WERI-Rb-1 (cell line): ENCODE measurements at places on chromosomes 16 and 17.

- no peak for DNase-seq
Measured at GRCh38 chr16:79677799-79678530, 77.4 kb upstream of the MAF start.

- DNase-seq = no peak
Measured at GRCh38 chr17:81066072-81066471, 31.1 kb downstream of the BAIAP2 start.

- no peak for DNase-seq
Measured at GRCh38 chr16:31913668-31914067, 40.1 kb downstream of the ZNF267 start.

DNA sequence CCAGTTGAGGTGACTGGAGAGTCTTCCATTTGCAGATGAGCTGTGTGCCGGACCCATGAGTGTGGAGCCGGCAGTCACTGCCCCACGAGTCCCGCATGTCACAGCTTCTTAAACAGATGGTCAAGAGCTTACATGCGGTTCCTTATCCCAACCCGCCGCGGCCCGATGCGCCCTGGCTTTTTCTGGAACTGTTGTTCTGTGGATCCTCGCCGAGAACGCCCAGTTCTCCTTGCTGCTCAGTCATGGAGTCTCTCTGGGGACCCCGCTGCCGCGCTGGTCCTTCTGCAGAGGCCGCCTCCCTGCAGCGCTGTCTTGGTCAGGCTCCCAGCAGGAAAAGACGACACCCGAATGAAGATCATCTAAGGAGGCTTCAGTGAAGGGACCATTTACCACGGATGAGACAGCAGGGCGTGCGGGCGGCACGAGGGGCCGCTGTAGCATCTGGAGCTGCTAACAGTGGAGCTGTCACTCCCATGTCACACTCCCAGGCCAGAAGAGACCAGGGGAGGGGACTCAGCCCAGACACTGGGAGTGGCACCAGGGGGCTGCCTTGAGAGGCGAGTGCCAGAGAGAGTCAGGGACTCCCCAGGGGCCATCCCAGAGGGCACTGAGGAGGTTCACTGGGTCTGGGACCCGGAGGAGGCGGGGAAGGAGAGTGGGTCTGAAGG, 10.8 kb upstream of the LGALS3BP start:
- DNase-seq = peak; percentile 89

DNA sequence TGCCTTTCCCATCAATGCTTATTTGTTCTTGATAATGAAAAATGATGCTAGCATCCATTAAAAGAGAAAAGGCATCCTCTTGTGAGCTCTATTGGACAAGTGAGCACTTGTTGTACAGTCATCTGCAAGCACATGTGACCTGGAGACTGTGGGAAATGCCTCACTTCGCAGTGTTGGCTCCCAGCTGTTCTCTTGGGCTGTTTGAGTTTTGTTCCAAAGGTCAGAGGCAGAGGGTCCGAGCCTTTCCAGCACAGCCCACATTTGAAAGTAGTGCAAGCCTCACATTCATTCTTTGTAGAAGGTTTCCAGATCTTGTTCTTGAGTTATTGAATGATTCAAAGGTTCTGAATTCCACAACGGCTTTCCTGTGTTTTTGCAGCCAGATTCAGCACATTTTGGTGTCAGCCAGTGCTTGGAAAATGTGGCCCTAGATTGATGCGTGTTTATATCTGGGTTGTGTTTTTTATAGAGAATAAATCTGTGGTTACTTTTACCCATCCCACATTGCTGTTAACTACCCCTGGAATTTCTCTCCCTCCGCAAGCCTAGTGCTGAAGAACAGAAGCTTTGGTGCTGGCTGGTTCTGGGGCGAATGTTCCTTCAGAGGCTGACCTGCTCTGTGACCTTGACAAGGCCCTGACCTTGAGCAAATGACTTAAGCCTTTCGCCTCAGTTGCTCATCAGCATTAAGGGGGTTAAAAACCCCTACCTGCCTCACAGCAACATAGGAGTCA, 49.8 kb downstream of the CDH1 start:
- no peak for DNase-seq

- no peak for DNase-seq
Measured at GRCh38 chr16:83940119-83940518, 12.9 kb upstream of the OSGIN1 start.

- peak; percentile 71 for DNase-seq
Measured at GRCh38 chr17:79033741-79034501, 10.0 kb downstream of the C1QTNF1 start.

DNA sequence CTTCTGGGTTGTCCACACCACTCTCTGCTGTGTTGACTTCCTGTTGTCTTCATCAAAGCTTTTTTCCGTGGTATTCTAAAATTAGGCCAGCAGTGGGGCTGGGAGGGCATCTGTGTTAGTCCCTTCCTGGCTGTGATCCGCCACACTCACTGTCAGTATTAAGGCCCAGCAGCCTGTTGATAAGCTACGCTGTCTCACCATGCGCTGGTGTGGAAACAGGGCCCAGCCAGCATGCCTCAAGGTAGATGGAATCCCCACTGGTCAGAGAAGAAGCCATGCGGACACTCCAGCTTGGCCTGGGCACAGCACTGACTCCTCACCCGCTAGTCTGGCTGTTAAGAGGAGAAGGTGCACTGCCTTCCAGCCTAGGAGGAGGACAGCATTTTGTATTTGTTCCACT, 11.4 kb downstream of the CDR2L start:
- no peak for DNase-seq

- no peak for DNase-seq
Measured at GRCh38 chr16:31356566-31357323, 1.8 kb downstream of the ITGAX start.

- DNase-seq = peak; percentile 5
Measured at GRCh38 chr17:50263331-50264262, 10.7 kb upstream of the TMEM92 start.

- DNase-seq = peak; percentile 81
Measured at GRCh38 chr17:7843536-7844291, 9.7 kb downstream of the KDM6B start.

DNA sequence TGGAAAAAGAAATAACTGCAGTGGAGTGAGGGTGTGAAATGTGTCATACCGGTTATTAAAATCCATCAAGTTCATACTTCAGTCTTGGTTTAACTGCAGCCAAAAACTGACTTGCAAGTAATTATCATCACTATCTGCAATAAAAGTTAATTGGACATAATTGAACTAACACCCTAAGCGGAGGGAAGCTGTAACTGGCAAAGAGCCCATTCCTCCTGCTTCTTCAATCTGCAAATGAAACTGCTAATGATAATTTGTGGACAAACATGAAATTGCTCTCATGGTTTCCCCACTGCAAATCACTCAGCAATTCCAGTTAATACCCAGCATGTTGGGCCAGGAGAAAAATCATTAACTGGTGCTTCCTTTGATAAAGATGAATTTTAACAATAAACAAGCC, 46.5 kb downstream of the FAM222B start:
- DNase-seq = no peak

DNA sequence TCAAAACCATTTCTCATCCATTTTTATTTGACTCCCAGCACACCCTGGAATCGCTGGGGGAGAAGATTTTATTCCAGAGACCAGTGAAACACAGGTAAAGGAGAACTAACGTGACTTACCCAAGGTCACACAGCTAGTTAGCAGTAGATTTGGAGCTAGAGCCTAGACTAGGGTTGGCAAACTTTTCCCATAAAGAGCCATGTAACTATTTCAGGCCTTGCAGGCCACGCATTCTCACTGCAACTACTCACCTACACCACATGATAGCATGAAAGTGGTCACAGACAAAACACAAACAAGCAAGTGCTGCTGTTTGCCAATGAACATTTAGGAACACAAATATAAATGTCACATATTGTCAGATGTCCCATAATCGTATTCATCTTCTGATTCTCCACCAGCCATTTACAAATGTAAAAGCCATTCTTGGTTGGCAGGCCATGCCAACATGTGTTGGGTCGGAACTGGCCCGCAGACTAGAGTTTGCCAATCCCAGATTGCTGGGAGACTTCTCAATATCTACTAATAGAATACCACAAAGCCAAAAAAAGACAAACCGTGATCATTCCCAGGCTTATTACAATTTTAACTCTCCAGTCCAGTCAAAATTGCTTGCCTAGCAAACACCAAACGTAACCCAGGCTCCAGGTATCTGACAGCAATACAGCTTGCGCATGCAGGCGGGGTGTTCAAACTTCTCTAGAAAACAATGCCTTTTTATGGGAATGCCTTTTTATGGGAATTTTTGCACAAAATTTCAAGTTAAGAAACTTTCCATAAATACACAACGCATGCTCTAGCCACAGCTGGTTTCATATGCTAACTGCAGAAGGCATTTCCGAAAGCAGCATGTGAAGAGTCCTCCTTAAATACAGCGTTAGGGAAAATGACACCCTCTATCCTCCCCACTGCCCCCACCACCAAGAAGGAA, 20.9 kb downstream of the ZFHX3 start:
- DNase-seq = no peak

DNA sequence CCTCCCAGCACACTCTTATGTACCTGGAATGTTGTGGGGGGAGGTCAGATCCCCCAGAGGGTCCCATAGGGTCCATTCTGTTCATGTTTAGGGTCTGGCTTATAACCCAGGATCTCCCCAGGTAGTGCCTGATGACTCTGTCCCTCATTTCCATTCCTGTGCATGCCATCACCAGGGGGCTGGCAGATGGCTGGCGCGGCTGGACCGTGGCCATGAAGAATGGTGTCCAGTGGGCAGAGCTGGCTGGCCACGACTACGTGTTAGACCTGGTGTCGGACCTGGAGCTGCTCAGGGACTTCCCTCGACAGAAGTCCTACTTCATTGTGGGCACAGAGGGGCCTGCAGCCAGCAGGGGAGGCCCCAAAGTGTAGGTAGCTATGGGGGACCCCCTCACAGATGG, 35.0 kb upstream of the ALKBH5 start:
- no peak for DNase-seq

DNA sequence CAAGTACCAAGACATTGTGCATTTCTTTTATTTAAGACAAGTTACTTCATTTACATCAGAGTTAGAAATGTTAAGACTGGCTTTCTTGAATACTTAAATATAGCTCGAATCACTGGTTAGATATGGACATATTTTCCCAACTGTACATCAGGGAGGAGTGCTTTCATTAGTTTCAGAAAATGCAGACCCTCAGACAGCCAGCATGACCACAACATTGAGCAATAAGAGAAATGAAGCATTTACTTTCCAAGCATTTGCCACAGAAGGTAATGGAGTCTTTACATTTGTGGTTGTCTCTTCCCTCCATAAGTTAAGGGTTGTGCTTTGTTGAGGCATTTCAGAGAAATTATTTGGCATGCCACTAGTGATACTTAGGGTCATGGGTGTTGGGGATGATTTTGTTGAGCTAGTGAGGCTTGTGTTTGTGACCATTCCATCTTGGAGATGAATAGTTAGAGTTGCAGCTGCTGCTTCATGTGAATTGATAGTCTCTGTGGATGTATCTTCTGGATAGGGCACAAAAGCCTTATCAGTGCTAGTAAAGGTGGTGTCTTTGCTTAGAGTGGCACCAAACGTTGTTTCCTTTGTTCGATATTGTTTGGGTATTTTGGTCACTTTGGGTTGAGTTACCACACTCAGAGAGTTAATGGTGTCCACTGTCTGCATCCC, 2.1 kb downstream of the OMG start:
- no peak for DNase-seq

- no peak for DNase-seq
Measured at GRCh38 chr17:50850640-50851039, 15.3 kb downstream of the WFIKKN2 start.

- DNase-seq = peak; percentile 88
Measured at GRCh38 chr17:17385491-17385890, 82.3 kb downstream of the NT5M start.

- DNase-seq = no peak
Measured at GRCh38 chr16:77331802-77332586, 102.8 kb downstream of the ADAMTS18 start.

DNA sequence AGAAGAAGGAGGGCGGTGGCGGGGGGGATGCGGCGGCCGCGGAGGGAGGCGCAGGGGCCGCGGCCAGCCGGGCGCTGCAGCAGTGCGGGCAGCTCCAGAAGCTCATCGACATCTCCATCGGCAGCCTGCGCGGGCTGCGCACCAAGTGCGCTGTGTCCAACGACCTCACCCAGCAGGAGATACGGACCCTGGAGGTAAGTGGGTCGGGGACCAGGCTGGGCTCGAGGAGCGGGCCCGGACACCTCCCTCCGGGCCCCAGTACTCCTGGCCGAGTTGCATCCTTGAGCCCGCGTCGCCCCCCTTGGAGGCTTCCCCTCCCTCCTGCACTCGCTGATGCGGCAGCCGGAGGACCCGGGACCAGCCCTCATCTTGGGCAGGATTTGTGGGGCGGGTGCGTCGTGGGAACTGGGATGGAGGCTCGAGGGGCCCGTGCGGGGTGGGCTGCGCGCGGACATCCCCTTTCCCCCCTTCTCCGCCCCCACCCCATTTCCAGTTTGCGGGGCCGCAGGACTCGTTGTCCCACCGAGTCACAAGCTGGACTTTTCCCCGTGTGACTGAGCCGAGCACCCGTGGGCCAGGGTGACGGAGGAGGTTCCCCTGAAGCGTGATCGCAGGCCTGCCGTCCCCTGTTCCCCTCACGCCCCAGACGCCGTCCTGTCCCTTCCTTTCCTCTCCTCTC, 572 bp downstream of the KSR1 start:
- peak; percentile 12 for DNase-seq

GRCh38 chr16:22694887-22695382, 119.0 kb upstream of the HS3ST2 start:
- no peak for DNase-seq

DNA sequence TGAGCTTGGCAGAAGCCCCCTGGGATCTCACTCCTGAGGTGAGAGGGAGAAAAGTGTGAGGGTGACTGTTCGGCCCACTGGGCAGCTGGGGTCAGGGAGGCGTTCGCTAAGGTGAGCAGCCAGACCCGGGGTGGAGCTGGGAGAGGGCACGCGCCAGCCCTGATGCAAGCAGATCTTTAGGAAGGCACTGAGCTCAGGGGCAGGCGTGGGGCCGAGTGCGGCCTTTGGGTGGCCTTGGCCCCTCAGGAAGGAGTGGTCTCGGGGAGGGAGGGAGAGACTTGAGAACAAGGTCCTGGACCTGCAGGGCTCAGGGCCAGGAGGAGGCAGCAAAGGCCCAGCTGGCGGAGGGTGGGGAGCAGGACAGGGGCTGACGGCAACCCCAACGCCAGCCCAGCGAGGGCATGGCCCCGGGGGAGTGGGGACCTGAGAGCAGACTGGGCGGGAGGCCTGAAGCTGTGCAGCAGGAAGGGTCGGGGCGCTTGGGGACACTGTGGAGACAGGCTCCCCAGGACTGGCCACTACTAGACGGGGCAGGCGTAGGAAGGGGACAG, 14.5 kb upstream of the WDR45B start:
- DNase-seq = no peak

GRCh38 chr16:22016927-22017326, 9.0 kb downstream of the MOSMO start:
- DNase-seq = no peak

DNA sequence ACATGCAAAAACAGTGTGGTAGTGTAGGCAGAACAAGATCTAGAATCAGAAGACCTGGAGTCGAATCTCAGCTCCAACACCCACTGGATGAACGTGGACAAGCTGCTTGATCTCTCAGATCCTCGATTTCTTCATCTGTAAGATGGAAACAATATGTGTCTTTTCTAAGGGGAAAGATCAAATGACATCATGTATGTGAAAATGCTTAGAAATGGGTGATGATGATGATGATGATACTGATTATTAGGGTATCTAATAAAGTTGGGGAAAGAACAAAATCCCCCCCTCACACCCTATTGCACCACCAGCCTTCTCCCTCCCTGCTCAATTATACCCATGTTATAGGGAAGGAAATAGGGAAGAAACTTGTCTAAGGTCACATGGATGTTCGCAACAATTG, 10.9 kb downstream of the DYNLL2 start:
- no peak for DNase-seq
